ENCODE measurements at places on chromosomes 13 and 19.
A peak's percentile ranks its signal among the peaks of the same experiment; 100 is the strongest.

DNA sequence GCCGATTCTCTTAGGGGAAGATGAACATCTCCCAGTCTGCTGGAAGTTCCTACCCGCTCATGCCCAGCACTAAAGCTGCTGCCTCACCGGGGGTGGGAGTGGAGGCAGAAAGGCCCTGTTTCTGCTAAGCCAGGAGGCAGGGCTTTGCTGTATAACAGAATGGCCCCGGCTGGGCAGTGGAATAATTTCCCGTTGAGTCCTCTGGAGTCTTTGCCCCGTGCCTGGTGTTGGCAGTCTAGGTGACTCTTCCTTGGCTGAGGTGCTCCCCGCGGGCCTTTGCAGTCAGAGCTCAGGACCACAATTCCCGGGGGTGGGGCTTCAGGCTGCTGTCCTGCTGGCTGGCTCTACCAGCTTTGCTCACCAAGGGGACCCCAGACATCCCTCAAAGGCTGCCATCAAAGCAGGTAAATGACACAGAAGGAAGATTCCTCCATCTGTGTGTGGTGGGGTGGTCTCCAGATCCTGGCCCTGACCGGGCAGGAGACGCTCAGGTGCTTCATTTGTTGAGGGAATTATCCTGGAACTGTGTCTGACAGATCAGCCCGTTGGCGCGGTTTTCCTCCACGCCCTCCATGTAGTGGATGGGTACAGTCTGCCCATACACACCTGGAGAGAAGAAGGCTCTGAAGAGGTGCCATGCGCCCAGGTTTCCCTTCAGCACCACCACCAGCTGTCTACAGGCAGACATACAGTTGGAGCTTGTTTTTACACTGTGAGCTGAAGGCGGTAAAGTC, 209.9 kb downstream of the TEX29 start:
- no peak for DNase-seq

DNA sequence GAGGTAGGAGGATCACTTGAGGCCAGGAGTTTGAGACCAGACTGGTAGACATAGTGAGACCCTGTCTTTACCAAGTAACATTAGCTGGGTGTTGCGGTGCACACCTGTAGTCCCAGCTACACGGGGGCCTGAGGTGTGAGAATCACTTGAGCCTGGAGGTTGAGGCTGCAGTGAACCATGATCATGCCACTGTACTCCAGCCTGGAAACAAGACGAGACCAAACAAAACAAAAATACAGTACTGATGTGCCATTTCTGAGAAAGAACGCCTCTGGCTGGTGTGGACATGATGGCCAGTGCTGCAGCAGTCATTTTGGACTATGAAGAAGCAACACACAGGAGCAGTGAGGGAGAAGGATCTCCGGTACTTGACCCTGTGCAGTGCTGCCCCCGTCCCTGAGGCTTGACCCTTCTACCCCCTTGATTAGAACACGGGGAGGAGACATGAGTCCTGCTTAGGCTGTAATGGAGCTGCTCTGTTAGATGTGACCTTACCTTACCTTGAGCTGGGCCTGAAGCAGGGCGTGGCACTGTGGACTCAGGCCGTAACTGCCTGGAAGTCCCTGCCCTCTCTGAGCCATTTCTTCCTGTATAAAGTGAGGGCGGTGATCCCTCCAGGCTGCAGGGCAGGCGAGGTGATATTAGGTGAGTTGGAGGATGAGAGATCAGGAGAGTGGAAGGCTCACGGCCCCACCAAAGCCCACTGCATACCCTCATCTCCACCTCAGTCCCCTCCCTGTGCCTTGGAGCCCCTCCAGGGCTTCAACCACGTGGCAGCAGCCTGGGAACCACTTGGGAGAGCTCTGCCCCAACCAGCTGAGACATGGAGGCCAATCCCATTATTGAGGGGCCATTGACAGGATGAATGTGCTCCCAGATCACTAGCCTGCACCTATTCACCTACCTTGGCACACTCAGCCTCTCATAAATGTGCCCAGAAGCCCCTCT, 5.9 kb downstream of the RPL18A start:
- DNase-seq, result no peak

DNA sequence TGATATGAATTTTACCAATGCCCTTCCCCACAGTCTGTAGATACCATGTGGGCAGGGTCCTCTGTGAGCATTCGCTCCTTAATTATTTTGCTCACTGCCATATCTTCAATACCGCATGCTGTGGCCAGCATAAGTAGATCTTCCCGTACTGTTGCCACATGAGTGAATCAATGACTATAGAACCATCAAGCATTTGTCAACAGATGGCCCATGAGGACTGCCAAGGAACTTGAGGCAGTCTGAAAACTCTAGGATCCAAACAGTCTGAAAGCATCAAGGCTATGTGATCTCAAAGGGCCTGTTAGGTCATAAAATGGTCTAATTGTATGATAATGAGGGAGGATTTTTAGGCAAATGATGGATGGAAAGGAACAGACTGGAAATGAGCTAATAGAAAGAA, 27.4 kb upstream of the GPR12 start:
- no peak for DNase-seq

- DNase-seq, result no peak
These were observed 7.6 kb upstream of the HMG20B start for GRCh38 chr19:3565139-3565538.

DNA sequence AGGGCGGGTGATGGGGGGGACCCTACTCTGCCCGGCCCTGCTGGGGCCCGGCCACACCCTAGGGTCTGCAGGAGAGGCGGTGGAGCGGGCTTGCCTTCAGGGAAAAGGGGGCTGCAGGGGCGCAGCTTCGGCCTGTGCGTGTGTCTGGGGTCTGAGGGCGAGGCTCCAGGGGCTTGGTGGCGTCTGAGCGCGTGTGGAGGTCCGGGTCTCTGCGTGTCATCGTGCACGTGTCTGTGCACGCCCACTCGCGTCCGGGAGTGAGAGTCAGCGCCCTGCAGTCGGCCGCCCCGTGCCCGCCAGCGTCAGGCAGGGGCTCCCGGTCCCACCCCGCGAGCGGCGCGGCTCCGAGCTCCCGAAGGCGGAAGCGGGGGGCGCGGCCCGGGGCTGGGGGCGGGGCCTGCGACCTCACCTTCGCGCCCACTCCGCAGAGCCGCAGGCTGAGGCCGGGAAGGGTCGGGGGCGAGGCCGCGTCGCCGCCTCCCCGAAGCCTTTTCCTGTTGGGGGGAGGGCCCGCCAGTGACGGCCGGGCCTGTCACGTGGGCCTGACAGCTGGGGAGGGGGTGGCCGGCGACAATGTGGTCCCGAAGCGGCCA, at the start of gene ARHGAP45:
ARHGAP45 (plus strand) TSS at position 420 of the 593 bp plus-strand sequence. CDS start 239 bp downstream, outside the sequence.
- DNase-seq, result no peak

DNA sequence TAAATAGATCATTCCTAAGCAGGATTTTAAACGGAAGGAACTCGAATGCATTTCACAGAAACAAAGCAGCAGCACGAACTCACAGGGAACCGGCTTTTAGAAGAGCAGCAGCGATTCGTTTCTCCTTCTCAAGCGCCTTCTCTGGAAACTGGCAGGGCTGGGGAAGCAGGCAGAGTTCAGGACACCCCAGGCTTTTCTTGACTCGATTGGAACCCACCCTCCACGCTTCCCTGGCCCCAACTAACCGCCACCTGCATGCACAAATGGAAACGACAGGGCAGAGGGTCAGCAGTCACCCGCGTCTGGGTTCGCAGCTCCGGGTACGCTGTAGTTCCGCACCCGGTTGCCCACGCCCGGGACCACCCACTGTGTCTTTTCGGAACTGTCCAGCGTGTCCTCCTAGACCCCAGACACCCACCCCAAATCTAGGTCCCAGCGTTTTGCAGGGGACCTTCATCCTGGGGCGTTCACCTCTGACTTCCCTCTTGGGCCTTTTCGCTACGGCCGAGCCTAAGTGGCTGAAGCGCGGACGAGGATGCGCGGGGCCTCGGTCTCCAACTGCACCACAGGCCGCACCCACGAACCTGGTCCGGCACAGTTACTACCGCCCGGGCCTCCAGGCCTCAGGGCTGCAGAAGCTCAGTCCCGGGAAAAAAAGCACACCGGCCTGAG, 500 bp downstream of the ZFP30 start:
- DNase-seq, result no peak

GRCh38 chr19:5340637-5341447, at the start of gene PTPRS:
Gene PTPRS, minus strand, starts transcription at chr19:5340812. Its CDS starts 54,672 bp downstream, at chr19:5286140.
- peak; percentile 20 for DNase-seq

DNA sequence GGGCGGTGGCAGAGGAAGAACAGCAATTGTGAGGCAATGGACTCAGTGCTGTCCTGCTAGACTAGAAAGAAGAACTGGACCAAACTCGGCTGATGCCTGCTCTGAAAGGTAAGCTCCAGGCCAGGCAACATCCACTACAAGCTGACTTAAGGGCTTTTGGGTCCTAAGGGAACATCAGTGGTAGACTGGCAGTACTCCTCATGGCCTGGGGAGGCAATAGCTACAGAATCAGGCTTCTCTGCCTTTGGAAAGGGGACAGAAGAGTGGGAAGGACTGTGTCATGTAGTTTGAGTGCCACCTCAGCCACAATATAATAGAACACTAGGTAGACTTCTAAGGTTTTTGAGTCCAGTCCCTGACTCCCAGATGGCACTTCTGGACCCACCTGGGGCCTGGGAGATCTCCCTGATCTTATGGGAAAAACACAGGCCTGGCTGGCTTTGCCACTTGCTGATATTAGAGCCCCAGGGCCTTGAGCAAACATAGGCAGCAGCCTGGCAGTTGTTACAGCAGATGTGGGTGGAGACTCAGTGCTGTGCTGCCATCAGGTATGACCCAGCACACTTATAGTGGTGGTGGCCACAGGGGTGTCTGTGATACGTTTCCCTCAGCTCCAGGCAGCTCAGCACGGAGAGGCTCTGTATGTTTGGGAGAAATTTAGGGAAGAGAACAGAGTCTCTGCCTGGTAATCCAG, 9.2 kb upstream of the CLC start:
- DNase-seq, result no peak

DNA sequence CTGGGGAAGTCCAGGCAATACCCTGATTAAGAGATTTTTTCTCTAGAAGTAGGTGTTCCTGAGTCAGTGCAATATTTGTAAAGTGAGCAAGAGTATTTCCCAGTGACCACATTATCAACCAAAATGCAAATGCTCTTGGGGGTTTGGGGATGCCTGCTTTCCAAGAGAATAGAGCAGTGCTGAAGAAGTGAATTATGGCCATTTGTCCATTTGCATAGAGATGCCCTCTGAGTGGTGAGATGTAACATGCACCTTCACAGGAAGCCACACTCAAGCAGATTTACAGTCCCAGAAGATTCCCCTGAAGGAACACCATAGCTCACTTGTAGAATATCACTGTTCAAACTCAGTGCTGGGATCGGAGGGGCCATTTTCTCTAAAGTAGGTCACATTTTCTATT, 71.8 kb downstream of the TNFSF11 start:
- no peak for DNase-seq

DNA sequence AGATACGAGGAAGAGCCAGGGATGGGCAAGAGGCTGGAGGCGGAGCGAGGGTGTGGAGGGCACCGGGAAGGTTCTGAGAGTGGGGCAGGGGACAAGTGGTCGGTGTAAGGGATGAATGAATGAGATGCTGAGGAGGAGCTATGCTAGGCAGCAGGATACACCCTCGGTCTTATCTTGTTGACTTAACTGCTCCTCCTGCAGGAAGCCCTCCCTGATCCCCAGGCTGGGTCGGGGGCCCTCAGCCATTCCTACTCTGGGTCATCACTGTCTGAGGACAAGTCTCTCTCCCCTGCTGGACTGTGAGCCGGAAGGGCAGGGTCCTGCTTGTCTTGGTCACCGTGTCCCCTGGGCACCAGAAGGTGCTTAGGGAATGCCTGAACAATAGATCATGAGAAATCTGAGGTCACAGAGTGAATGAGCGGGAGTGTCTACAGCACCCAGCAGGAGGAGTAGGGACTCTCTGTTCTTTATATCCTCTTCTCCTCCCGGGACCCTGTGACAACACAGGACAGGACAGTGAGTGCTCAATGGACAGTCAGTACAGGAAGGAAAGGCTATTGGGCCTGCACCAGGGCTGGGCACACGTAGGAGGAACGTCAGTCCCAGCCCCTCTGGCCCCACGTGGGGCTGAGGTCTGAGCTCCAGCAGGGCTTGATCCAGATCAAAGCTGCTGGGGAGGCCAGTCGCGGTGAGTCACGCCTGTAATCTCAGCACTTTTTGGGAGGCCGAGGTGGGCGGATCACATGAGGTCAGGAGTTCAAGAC, 6.5 kb downstream of the NKPD1 start:
- no peak for DNase-seq

- no peak for DNase-seq
These were observed 4.5 kb downstream of the ADGRE1 start for GRCh38 chr19:6891761-6892385.

DNA sequence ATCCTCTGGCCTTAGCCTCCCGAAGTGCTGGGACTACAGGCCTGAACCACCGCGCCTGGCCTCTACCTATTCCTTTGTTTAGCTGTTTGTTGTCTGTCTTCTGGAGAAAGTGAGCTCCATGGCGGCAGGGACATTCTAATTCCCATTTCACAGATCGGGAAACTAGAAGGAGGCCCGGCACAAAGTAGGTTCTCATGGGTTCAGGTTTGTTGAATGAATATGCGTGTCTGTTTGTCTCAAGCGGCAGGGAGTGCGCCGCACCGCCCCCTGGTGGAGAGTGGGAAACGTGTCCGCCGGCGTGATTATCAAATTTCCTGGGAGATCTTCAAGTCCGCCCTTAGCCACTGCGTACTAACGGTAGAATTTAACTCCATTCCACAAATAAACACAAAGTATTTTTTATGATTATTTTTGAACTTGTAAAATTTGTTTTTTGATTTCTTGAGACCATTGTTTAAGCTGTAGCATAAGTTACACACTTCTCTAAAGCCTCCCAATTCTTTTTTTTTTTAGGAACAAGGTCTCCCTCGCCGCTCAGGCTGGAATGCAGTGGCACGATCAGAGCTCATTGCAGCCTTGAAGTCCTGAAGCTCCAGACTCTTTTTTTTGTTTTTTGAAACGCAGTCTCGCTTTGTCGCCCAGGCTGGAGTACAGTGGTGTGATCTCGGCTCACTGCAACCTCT, 8.9 kb upstream of the CCDC9 start:
- DNase-seq, result peak; percentile 44

DNA sequence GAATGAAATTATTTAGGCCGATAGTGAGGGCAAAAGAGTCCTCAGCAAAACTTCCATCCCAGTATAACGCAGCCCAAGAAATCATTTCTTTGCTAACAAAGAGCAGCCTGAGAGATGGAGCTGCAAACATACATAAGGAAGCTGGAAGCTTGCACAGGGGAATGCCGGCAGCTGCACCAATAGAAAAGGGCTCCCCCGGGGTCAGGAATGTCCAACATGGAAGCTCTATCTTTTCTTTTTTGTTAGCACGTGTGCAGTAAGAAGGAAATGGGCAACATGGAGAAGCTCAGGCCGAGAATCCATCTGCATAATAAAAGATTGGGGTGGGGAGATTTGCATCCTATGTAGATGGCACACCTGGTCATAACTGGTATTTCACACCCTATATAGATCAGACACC, 1363.5 kb upstream of the PCDH20 start:
- DNase-seq, result no peak

- DNase-seq, result no peak
These were observed 249.6 kb downstream of the GPC6 start for GRCh38 chr13:93476175-93476574.

- no peak for DNase-seq
These were observed 28.5 kb downstream of the TRPM4 start for GRCh38 chr19:49186108-49186507.
